ENCODE measurements at places on chromosomes 5 and 9.

DNA sequence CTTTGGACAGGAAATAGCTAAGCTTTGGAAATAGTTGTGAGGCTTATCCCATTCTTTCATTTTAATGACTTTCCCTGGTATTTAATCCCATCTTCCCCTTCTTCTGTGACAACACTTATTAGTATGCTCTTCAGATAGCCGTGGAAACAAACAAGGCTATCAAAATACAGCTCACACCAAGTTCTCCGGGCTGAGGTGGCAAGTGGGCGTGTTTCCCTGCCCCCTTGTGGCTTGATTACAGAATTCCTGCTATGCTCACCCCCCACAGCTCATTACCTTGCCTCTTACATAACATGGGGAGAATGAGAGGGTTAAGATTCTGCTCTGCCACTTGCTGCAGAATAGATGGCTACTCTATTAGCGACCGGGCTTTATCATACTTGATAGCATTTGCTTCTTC is 437.1 kb upstream of the TLE4 start:
- DNase-seq, result no peak

- no peak for DNase-seq
Observed at GRCh38 chr5:180816608-180817534, 14.3 kb upstream of the MGAT1 start.

GRCh38 chr5:124395287-124395686 is 351.2 kb downstream of the ZNF608 start:
- no peak for DNase-seq

DNA sequence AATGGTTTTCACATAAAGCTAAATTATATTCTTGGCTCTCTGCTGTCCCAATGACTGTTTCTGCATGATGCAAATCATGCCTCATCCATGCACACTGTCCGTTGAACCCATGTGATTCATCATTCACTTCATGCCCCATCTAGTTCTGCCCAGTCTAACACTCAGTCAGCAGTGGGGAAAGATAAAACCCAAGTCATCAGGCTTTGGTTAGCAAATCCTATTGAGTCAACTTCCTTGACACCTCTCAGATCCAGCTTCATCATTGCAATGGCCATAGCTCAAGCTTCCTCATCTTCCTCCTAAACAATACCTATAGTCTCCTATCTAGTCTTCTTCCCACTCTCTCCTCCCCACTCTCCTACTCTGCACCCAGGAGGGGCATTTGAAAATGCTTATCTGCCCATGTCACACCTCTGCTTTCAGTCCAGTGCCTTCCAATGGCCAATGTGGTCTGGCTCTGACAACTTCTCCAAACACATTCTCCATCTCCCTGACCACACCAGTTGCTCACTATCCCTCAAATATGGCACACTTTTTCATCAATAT is 266.0 kb upstream of the TRIM32 start:
- no peak for DNase-seq

GRCh38 chr9:131499254-131499767 is 3.4 kb upstream of the POMT1 start:
- no peak for DNase-seq
